AG04450 (cell line): ENCODE measurements at places on chromosomes 7 and 10. TPM values are rescaled to one million over a fixed set of nuclear protein-coding genes. Genes with fewer than 3 reads are reported as not detected.

DNA sequence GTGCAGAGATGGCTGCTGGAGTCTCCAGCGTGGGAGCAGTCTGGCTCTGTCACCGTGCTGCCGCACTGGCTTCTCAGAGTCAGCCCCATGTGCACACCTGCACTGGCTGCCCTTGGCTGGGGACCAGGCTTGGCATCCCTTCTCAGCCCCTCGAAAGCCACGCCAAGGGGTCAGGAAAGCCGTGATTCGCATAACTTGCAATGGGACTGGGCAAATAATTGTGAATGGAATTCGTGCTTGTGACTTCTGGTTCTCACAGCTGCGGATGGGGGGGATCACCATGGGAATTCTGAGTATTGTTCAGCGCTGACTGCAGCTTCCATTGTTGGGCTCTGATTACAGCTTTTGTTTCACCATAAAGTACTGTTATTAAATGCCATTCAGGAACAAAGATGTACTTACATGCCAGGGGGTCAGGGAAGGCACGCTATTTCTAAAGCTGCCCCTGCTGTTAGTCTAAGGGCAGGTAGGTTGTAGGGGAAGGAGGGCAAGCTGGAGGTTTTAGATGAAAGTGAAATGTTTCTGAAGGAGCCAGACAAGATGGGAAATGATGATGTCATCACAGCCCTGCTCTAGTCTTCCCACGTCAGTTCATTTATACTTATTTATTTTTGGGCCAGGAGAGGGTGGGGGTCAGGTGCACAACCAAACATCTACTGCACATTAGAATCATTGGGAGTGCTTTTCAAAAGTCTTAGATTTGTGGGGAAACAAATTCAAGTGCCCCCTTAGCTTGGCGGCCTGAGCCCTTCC lies 5.8 kb upstream of the PLEKHA1 start:
- DNase-seq: no peak

DNA sequence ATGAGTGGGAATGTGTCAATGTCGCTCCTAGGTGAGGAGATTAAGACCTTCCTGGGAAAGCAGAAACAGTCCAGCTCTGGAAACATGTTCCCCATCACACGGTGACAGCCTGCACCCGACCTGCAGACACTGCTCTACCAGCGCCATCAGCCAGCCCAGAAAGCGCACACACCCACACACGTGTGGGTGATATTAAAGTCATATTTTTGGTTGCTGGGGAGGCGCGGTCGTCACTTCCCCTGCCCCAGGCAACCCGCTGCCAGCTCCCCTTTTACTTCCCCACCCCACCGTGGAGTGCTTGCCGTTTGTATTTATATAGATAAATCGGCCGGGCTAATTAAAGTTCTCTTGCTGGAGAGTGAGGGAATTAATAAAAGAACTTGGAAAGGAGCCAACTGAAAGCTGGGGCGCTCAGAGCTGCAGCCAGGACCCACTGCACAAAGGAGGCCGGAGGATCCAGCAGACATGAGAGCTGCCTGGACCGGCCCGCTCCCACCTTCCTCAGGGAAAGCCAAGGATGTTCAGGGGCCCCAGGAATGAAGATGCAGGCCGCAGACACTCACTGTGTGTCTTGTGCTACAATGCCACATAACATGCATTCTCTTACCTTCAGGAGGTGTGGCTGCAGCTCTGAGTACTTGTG lies 145.2 kb upstream of the UNC5B start:
- no peak for DNase-seq

GRCh38 chr7:78587443-78588044 lies 789.0 kb downstream of the PHTF2 start:
- DNase-seq: no peak

GRCh38 chr7:114481999-114482398 lies 67.4 kb downstream of the FOXP2 start:
- peak; percentile 16 for DNase-seq

SPDYE2B gene
- not detected in 2 replicates for polyA plus RNA-seq

LLCFC1 gene
- not detected in 2 replicates for polyA plus RNA-seq
